Stimulated activated CD8-positive, alpha-beta memory T cell treated with anti-CD3 and anti-CD28 coated beads, Interleukin-7, amount 100 ng/mL, for 1 hour (primary cell): ENCODE measurements at places on chromosomes 5 and 9.

DNA sequence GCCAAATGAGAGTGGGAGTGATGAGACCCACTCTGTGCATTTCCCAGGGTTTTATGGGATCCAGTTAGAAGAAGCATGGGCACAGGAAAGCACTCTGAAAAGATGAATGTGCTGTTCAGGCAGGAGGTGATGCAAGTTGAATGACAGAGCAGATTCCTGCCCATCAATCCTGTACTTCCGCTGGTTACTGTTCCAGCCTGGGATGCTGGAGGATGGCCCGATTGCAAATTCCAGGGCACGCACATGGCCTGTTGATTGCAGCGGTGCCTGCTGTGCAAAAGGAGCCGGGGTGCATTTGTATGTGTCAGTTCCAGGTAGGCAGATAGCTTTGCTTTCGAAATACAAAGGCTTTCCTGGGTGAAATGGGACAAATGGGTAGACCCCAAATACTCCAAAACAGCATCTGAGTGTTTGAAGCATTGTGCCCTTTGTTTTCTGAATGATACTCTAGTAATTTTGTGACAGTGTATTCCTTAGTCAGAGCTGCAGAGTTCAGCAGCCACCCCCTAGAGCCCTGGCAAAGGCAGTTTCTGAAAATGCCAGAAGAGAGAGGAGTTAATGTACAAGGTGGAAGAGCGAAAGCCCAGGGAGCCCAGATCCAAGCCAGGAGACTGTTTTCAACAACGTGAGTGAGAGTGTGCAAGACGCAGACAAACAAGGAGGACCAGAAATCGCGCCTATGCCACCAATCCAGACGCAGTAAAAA, 454.2 kb upstream of the CLINT1 start:
- no peak for DNase-seq

DNA sequence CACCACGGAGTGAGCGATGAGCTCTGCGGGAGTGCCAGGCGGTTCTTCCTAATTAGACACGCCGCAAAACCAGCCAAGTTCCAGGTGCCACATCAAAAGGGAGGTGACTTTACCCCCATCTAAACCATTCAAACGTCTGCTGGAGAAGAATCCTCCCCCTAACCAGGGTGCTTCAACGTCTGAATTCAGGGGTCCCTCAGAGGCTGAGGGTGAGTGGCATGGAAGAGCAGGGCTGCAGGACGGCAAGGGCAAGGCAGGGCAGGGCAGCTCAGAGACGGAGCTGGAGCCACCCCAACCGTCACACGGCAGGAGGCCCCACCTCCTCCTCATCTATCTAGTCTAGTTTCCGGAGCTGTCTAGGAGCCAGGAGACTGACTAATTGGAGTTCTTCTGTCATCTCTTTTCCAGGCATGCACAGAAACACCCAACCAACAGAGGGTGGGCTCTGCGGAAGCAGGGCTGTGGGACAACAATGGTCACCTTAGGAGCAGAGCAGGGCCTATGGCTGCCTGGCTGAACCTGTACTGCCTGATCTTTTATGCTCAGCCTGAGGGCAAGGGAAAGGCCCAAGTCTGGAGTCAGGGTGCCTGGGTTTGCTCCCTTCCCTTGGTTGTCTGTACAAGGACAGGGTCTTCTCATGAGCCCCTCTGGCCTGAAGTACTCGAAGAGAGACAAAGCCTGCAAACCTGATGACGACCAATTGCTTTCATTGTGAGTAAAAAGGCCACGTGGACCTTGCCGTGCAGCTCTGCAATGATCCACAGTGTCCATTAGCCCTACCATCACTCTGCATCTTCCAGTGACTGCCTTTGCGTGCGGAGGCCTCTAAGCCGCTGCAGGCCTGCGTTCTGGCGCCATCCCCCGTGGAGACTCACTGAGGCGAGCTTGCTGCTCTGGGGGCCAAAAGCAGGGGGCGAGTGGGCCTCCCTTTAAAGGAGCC, 81.0 kb upstream of the SLC25A51 start:
- DNase-seq, result no peak

GRCh38 chr5:74953937-74954720, 87.9 kb upstream of the FAM169A start:
- DNase-seq, result no peak

DNA sequence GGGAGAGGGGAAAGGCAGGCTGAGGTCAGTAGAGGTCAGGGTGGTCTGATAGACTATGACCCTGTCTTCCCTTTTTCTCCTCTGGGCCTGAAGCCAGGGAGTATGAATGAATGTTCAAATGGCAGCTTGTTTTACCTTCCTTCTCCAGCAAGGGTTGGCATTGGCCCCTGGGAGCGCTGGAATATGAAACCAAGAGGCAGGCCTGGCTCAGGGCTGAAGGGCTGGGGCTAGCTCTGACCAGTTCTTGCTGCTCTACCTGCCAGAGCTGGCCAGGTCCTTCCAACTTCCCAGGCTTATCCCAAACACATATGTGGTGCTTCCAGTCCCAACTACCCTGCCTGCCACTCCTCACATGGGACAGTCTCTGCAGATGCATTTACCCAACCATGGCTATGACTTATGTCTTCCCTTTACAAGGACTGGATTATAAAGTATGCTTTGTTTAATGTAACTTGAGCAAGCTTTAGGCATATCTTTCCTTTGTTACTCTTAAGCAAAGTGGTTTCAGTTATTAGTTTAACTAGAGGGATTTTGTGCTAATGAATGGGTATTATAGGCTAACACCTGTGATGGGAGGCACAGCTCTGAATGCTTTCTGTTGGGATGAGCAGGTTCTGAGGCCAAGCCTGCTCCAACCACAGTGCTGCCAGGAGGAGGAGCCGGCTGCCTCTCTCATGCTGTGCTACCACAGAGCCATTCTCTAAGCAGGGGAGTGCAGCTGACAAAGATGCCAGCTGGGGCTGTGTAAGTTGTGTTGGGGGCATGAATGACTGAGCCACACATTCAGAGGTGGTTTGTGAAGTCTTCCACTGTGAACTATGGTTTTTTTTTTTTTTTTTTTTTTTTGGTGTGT, 6.1 kb downstream of the CCNI2 start:
- no peak for DNase-seq

- no peak for DNase-seq
Observed at GRCh38 chr5:169647566-169647965, 10.5 kb downstream of the DOCK2 start.

DNA sequence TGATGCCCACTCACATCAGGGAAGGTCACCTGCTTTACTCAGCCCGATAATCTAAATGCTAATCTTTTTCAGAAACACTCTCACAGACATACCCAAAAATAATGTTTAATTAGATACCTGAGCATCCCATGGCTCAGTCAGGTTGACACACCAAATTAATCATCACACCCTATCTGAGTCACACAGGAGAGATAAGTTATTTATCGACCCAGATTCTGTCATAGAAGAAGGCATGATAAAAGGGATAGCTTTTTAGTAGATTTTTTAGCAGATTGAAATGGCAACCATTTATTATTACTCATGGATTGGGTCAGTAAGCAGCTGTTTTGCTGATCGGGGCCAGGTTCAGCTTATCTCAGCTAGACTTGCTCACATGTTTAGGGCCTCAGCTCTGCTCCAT, 97.8 kb upstream of the TYRP1 start:
- no peak for DNase-seq

- DNase-seq, result no peak
Observed at GRCh38 chr5:62082370-62082801, 223.6 kb upstream of the KIF2A start.

GRCh38 chr9:19698960-19699359, 89.9 kb downstream of the SLC24A2 start:
- no peak for DNase-seq
